ENCODE measurements at places on chromosomes 12 and 14.

DNA sequence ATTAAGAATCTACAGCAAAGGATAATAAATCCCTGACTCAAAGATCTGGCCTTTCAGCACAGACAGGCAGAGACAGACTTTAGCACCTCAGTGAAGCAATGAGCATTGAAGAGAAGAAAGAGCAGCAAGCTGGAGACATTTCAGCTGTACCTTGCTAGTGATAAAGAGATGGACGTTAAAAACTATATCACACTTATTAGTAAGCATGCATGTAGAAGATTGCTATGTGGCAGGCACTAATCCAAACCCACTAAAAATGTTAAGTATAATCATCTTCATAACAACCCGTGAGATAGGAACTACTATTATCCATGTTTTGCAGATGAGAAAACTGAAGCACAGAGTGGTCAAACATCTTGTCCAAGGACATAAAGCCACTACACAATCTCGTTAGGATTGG, 1538.3 kb upstream of the FLRT2 start:
- no peak for DNase-seq

- DNase-seq = no peak
Observed at GRCh38 chr12:19181666-19182426, 52.3 kb downstream of the PLEKHA5 start.

DNA sequence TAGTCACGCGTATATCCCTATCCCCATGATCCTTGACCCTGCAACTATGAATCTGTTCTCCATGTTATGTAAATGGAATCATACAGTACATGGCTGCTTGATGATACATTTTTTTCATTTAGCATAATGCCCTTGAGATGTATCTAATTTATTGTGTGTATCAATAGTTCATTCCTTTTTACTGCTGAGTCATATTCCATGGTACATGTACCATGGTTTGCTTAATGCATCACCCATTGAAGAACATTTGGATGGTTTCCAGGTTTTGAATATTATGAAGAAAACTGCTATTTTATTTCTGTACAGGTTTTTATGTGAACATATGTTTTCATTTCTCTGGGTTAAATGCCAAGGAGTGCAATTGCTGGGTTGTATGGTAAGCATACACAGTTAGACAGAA, 4.0 kb upstream of the RNASE10 start:
- no peak for DNase-seq

DNA sequence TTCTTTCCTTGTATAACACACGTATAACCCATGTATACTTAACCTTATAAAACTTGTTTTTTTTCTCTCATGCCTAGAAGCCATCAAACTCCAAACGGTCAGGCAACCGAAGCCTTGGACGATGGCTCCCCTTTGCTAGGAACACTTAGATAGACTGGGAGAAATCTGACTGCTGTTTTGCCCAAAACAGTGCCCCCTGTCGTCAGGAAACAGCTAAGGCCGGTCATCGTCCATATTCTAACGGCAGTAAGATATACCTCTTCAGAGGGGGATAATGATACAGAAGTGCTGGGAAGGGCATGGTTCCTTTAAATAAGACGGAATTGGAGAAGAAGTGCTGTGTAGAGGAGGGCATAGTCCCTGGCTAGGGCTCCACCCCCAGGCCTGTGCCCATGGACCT, 130.5 kb downstream of the SLC41A2 start:
- DNase-seq = no peak

GRCh38 chr14:98189511-98189910, 1082.5 kb downstream of the BCL11B start:
- DNase-seq = no peak

- no peak for DNase-seq
Observed at GRCh38 chr12:127070515-127071157, 1196.3 kb upstream of the TMEM132C start.

- peak; percentile 3 for DNase-seq
Observed at GRCh38 chr14:102474934-102475333, 34.6 kb downstream of the ANKRD9 start.

GRCh38 chr12:32264961-32265360, 134.4 kb upstream of the FGD4 start:
- peak; percentile 6 for DNase-seq

DNA sequence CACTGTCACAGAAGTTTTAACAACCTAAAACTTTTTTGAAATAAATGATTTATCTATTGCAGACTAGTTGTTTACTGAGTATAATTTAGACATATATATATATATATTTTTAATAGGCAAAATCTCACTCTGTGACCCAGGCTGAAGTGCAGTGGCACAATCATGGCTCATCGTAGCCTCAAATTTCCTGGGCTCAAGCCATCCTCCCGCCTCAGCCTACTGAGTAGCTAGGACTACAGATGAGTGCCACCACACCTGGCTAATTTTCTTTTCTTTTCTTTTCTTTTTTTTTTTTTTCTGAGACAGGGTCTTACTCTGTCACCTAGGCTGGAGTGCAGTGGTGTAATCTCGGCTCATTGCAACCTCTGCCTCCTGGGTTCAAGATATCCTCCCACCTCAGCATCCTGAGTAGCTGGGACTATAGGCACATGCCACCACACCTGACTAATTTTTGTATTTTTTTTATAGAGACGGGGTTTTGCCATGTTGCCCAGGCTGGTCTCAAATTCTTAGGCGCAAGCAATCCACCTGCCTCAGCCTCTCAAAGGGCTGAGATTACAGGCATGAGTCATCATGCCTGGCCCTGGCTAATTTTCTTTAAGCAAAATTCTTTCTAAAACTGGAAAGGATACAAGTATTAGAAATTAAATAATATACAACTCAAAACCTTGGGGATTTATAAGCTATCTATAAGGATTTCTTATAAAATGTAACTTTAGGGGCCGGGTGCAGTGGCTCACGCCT, 23.1 kb downstream of the EEA1 start:
- DNase-seq = no peak

- DNase-seq = no peak
Observed at GRCh38 chr12:14956024-14956891, 5.1 kb downstream of the ARHGDIB start.

DNA sequence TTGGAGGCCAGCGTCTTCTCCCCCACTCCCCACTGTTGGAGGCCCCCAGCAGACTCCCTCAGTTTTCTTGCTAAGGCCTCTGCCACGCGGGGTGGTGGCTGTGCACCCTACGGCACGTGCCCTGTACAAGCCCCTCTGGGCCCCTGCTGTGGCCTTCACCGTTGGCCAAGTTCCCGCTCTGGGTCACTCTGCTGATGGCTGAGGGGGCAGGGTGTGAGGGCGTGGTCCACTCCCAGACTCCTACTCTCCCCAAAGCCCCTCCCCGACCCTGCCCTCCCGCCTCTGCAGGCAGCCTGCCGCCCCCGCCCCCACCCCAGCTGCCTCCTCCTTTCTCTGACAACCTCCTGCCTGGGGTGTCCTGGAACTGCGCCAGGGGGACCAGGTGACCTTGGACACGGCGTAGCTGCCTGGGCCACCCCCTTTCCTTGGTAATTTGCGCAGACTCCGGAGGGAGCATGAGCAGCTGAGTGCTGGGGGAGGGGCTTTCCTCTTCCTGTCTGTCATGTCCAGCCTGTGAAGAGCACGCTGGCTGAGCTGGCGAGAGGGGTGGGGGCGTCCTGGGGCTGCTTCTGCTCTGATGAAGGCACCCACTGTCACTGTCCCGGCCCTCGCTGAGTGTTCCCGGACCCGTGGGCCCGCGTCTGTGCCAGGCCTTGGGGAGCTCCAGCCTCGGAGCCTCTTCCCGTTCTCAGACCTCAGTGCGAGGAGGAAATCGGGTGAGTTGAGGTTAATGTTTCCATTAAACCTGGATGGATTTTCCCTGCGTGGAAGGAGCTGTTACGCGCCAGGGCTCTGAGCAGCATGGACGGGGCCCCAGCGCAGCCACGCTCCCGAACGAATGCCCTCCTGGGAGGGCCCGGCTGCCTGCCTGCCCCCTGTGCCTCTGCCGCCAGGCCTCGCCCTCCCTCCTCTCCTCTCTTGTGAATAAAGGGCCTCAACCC, 85.0 kb downstream of the KIF26A start:
- DNase-seq = peak; percentile 95

GRCh38 chr14:24774187-24774915, 140.4 kb upstream of the GZMB start:
- no peak for DNase-seq

- DNase-seq = peak; percentile 34
Observed at GRCh38 chr12:29220632-29221336, 71.7 kb downstream of the FAR2 start.

- DNase-seq = peak; percentile 75
Observed at GRCh38 chr12:78181544-78182162, 351.0 kb downstream of the NAV3 start.

All from SHP77 treated with DMSO at 0.1 percent for 48 hours (cell line).